ENCODE measurements at places on chromosomes 1 and 21.

- DNase-seq = no peak
Measured at GRCh38 chr1:173418107-173418985, 58.8 kb upstream of the PRDX6 start.

- DNase-seq = peak; percentile 61
Measured at GRCh38 chr1:39268112-39268581, 63.7 kb downstream of the MACF1 start.

GRCh38 chr1:86504895-86505563 lies 36.3 kb downstream of the CLCA1 start:
- peak; percentile 90 for DNase-seq

GRCh38 chr1:93672069-93672468 lies 9.6 kb downstream of the BCAR3 start:
- no peak for DNase-seq

DNA sequence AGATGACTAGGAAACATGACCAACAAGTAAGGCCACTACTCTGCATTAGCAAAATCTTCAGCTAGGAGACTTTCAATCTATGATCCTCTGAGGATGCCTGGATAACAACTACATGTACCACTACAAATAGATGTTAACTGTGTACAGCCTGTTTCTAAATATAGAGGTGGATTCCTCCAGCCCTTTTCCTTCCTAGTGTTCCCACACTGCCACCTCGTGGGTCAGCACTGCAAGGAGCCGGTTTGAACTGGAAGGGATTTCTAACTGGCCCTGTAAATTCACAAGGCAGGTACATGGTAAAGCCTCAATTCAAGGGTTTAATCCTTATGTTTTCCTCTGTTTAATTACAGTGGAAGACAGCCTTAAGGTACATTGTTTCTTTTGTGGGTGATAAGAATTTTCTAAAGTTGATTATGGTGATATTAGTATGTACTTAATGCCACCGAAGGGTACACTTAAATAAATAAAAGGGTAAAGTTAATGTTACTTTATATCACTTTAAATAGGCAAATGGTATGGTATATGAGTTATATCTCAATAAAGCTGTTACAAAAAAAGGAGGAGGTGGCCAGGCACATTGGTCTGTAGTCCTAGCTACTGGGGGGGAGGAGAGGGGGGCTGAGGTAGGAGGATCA lies 14.4 kb downstream of the SMYD3 start:
- DNase-seq = peak; percentile 56

DNA sequence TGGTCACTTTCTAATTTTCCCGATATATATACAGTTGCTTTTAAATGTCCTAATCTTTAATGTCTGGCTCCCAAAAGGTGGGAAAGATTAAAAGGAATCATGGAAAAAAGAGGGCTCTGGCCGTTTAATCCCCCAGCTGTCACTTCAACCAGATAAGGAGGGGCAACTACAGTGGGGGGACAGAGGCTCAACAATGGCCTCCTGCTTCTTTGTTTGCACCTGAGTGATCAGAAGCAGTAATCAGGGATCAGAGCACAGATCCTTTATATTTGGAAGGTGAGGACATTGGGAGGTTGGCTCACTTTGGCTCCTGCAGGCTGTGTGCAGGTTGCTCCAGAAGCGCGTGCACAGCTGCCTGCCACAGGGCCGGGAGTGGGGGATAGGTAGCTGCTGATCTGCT lies 212.8 kb downstream of the FMN2 start:
- no peak for DNase-seq

- DNase-seq = no peak
Measured at GRCh38 chr1:34970829-34971228, 14.3 kb downstream of the TMEM35B start.

DNA sequence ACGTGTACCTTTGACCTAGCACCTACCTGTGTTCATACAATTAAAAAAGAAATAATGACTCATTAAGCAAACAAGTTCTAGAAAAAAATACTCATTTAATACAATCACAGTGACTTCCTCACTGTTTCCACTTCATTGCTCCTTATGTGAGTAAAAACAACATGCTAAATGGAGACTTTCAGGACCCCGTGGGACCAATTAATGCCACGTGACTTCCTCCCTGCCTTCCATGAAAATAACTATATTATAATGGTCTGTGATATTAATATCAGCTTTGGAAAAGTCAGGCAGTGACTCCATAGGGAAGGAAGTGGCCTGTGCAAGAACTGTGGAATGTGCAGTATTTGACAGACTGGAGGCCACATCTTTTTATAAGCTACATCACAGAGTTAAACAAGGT lies 337.8 kb downstream of the HLX start:
- DNase-seq = no peak

DNA sequence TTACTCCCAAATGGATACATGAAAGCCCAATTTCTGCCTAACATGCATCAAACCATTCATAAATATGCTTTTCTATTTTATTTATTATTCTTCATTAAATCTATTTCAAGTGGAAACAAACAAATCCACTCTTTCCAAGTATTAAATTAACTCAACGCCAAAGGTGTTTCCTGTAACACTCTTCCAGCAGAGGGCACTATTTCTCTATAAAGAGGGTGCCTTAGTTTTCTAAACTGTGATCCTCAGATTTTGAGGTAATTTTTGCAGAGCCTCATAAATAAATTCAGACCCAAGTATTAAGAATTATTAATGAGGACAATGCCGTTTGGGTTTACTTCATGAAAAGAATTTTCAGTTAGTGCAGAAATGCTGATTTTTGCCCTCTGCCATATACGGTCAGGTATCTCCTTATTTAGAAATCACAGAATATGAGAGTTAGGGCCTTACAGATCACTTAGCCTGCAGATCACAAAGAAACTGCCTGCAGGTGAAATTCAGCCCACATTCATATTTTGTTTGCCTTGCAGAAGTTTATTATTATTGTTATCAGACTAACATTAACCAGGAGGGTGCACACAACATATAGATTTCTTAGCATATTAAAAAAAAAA lies 40.1 kb upstream of the MYSM1 start:
- peak; percentile 55 for DNase-seq

DNA sequence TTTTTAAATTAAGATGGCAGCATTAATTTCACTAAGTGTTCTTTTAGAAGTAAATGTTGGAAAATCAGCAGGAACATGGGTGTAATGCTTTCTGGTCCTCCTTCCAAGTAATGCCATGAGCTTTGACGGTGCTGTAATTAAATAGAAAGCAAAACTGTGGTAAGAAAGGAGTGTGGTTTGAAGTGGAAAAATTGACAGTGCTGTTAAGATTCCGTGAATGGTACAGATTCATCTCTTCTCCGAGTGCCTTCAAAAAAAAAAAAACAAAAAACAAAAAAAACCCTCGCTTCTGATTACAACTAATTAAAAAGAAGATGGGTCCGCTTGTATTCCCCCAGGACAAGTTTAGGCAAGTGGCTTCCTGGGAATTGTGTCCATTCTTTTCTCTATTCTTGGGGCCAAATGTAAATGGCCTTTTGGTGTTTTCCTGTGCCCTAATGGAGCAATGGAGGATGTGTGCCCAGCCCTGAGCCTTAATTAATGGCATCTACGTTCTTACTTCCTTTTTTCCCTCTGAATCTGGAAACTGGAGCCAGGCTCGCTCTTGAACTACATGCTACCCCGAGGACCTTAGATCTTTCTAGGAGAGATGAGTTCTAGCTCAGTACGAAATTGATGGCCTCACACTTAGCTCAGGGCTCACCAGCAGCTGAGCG lies 5.1 kb downstream of the LMO4 start:
- no peak for DNase-seq

GRCh38 chr21:34011660-34012059 lies 61.7 kb upstream of the MRPS6 start:
- no peak for DNase-seq

DNA sequence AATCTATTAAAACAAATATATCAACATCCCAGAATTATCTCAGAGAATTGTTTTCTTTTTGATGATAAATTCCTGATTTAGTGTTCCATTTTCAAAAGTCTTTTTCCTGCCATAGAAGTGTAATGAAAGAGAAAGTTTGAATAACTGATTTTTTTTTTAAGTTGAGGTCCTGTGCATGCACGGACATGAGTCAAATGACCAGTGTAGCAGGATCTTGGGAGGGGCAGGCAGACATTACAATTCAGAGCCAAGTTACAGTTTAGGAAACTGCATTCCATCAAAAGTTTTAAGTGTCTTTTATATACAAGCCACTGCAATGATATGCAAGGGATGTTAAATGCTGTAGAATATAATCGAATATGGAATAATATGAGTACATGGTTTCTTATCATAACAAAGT lies 227.5 kb downstream of the HMCN1 start:
- no peak for DNase-seq

DNA sequence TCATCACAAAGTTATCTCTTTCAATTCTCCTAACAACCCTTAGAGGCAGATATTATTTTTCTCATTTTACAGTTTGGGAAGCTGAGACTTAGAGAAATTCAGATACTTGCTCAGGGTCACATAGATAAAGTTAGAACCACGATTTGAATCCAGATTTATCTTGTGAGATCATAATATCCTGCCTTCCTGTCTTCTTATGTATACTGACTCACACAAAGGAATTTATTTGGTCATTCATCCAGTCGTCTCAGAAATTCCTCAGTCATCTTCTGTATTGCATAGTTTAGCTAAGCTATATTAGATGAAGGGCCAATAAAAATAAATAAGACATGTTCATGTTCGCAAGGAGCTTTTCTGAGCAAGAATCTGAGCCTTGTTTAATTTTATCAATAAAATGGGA lies 35.8 kb upstream of the RUNX1 start:
- DNase-seq = no peak

- DNase-seq = peak; percentile 89
Measured at GRCh38 chr21:39788383-39788782, 43.4 kb downstream of the IGSF5 start.

DNA sequence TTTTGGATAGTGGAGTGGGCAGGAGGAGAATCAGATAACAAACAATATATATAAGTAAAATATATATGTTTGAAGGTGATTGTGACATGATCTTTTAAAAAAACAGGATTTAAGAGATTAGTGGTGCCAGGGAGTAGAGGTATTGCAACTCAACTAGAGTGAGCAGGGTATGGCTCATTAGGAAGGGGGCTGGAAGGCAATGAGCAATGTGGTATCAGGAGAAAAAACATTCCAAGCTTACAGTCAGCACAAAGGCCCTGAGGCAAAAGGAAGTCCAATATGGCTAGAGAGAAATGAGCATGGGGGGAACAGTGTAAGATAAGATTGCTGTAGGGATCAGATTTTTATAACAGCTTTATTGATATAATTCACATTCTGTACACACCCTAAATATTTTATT lies 5.3 kb upstream of the GADD45A start:
- no peak for DNase-seq

GRCh38 chr1:246139745-246140182 lies 367.3 kb downstream of the SMYD3 start:
- DNase-seq = no peak

- DNase-seq = peak; percentile 50
Measured at GRCh38 chr21:39675993-39676661, 63.4 kb downstream of the B3GALT5 start.

DNA sequence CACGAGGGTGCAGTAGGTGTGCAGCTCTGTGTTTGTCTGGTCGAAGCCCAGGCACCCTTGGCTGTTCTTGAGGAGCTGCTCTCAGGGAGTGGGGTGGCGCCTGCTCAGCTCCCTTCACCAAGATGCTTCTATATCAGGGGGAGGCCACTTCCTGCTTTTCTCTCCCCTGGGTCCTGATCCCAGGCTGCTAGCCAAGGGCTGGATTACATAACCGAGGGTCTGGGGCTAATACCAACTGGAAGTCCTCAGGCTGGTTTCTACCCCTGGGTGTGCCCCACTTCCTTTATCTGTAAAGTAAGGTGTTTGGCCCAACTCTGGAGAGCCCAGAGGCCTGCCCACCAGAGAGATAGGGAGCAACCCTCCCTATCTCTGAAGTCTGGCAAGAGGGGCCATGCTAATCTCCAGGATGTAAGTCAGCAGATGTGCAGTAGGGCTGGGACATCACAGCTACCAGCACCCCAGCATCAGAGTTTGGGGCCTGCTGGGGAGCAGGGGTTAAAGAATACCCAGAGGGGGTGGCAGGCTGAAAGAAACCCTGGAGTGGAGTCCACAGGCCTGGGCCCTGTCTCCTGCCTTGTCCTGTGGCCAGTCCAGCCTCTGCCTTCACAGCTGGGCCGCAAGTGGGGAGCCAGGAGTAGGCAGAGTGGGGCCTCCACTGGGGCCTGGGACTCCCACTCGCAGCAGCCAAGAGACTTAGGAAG lies 2.1 kb downstream of the SELENBP1 start:
- no peak for DNase-seq

DNA sequence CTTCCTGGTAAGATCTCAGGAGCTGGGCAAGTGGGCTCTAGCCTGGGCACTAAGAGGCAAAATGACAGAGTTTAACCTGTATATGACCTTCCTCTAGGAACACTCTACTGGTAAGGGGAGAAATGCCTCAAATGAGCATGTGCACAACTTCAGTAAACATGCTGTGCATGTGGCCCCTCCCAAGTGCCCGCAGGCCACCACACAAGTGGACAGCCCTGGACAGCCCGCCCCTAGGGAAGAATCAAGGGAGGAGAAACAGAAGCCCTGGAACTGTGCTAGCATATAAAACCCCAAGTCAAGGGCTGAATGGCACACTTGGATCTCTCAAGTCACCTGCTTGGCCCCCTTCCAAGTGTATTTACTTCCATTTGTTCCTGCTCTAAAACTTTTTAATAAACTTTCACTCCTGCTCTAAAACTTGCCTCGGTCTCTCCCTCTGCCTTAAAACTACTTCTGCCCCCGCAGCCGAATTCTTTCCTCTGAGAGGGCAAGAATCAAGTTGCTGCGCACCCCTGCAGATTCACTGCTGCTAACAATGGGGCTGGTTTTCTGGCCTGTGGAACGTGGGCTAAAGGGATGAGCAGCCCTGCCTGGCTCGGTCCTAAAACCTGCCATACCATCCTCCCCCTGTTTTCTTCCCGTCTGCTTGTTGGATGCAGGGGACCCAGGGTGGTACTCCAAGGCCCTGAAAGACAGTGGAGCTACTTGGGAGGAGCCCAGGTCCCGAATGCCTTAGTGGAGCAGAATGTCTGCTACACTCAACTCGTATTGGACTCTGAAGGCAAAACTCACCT lies 93.5 kb downstream of the IER5 start:
- no peak for DNase-seq

- no peak for DNase-seq
Measured at GRCh38 chr1:47684518-47684917, 246.7 kb downstream of the FOXD2 start.

DNA sequence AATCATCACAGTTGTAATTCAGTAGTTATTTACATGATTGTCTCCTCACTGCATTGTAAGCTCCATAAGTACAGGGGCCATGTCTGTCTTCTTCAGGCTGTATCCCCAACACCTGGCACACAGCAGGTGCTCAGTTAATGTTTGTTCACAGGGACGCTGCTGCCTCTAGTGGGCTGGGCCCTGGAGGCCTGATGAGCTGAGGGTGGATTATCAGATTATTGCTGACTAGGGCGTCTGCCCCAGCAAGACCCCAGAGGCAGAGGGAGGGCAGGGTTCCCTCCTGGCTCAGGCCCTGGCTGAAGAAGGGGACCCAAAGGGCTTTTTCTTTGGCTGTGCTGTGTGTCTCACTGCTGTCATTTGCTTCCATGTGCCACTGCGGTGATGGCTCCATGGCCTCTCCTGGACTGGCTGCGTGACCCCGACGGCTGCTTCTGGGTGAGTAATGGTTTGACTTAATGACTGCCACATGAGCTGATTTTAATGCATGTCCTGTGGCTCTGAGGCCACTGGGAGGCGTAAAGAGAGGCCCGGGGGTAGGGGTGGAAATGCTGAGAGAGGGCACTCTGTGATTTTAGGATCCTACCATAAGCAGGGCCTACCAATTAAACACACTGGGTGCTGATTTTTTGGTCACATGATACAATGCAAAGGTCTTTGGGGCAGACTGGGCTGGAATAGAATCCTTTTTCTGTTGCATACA lies 20.8 kb upstream of the EPB41 start:
- no peak for DNase-seq

Data from prostate gland (tissue), 2 donors.